Neural crest cell (in vitro differentiated cells): ENCODE measurements at places on chromosomes 16 and 17. TPM values are rescaled to one million over a fixed set of nuclear protein-coding genes. Genes with fewer than 3 reads are reported as not detected.

The TLCD2 gene
- 1.1 TPM in 2 replicates for total RNA-seq

The MYH1 gene
- total RNA-seq = not detected in 2 replicates

The GALK1 gene
- 11.9 and 13.1 TPM in 2 replicates for total RNA-seq

The TEX19 gene
- 0.20 and 0.23 TPM in 2 replicates for total RNA-seq

The ZNF207 gene
- 245 and 249 TPM in 2 replicates for total RNA-seq

DNA sequence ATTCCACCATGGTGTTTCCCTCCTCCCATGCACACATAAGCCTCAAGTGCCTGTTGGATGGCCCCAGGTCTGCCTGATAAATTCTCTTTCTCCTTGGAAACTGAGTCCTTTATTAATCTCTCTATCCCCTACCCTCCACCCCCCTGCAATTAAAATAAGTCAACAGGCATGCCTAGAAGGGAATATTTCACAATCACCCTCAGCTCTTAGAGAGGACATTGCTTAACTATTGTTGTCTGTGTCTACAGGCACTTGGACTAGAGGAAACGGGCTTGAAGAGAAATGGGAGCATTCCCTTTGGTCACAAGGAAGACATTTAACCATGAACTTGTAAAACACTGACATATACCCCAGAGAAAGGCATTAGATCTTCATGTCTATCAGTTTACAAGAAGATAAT, 39.5 kb downstream of the RCVRN start:
- DNase-seq = no peak

GRCh38 chr17:76164331-76164730, 23.3 kb upstream of the FOXJ1 start:
- no peak for DNase-seq

GRCh38 chr16:11183951-11184350, 72.1 kb downstream of the SOCS1 start:
- DNase-seq = no peak

DNA sequence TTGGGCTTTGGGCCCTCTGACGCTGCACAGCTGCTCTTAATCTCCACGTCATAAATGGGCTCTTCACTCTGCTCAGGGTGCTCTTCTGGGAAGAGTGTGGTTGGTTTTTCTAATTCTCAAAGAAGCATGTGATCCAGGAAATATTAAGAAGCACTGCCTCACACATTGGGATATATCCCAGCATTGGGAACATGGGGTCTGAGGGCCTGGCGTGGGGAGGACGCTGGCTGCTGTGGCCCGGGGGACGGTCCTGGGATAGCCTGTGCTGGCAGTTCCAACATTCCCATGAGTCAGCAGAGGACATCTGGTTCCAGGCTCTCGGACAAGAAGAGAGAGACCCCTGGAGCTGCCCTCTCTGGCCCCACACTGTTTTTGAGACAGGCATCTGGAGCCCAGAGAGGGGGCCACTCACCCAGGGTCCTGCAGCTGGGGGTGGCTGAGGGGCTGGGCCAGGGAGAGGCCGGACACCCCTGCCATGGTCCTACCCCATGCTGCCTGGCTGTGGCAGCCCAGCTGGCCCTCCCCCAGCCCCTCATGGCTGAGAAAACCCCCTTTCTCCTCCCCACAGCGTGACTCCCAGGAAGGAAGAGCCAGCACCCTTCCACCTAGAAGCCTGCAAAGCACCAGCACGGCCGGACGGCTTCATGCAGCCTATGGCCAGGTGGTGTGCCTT, 58.8 kb downstream of the NT5M start:
- DNase-seq = no peak

DNA sequence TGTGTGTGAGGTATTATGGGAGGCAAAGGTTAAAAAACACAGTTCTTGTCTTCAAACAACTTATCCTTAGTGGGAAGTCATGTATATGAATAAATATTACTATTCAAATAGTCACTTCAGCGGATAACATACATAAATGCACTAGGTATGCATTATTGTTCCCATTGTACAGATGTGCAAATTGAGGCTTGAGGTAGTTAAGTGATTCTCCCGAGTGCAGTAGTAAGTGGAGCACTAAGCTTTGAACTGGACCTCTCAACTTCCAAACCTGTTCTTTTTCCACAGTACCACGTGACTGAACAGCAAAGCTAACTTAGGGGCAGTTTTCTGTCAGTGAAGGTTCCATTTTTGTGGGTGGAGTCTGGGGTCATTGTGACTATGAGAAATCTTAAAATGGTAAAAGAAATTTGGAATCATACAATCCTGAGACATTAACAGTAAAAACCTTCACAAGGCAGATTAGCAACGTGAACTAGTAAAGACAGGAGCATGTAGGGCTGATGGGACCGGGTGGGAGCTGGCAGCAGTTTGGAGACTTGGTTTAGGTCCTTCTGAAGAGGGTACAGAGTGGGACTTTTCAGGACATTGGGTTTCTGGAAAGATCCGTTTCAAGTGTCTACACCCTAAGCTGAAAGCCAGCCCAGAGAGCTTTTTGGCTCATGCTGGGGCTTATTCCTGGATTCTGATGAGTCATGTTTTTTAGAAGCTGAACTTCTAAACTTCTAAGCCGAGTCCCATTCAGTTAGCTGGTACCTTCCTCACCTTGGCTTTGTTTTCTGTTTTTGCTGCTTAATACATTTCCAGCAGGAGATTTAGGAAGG, 204.9 kb downstream of the PRKCA start:
- no peak for DNase-seq

GRCh38 chr16:68902969-68903345, 59.6 kb downstream of the TANGO6 start:
- no peak for DNase-seq
